Activated naive CD8-positive, alpha-beta T cell treated with anti-CD3 and anti-CD28 coated beads, Interleukin-2, amount 10 ng/mL, durations not matched to agents 7 days and 5 days (primary cell): ENCODE measurements at places on chromosomes 13 and 19.
A peak's percentile ranks its signal among the peaks of the same experiment; 100 is the strongest.

DNA sequence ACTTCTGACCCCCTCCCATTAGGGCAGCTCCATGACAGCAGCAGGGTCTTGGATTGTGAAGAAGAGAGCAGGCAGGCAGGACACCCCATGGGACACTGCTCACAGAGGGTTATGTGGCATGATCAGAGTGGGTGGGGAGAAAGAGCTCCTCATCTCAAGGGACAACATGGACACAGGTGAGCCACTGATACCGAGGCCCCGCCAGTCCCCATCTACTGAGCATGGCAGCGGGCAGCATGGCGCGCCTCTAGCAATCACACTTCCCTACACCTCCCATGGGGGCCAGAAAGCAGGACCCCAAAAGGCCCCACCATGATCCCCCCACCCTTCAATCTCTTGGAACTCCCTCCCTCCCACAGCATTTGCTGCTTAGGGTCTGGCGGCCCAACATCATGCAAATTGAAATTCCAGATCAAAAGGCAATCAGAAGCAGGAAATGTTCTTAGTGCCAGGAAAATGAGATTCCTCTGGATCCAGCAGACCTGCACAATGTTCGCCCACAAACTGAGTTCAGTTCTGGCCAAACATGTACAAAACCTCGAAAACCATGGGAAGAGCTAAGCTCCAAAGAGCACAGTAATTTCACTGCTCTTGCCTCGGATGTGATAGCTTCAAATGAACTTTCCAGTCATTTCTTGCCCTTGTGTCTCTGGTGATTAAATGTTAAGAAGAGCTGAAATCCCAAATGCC is 14.8 kb downstream of the DOCK9 start:
- DNase-seq: no peak

- no peak for DNase-seq
These were observed 240.4 kb downstream of the B3GLCT start for GRCh38 chr13:31440132-31440531.

GRCh38 chr19:53595510-53595867 is 36.3 kb upstream of the DPRX start:
- DNase-seq: no peak

DNA sequence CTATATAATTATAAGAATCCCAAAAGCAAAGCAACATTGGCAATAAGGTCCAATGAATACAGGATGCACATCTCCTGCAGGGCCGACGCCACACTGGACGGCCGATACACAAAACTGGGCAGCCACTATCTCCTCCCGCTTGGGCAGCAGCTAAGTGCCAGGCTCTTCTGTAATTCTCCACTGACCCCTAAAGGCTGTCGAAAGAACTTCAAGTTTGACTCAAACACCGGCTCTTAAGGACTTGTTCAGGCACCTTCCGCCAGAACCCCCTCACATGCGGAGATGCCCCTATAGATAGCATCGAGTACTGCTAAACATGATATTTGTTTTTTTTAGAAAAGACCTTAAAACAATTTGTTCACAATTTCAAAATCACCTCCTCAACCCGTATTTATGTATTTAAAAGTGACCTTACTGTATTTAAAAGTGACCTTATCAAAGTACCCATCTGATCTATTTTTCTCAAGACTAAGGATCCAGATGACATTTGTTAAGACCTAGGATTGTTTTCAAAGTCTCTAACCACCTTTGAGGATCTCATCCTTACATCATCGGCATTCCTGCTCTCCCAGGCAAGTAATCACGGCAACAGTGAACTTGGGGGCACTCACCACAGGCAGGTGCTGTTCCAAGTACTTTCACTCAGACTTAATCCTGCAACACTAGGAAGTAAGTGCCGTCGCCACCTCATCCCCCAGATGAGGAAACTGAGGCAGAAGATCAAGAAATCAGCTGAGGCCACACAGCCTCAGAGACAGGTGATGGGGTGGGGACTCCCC is 77.8 kb downstream of the TUBGCP3 start:
- no peak for DNase-seq

DNA sequence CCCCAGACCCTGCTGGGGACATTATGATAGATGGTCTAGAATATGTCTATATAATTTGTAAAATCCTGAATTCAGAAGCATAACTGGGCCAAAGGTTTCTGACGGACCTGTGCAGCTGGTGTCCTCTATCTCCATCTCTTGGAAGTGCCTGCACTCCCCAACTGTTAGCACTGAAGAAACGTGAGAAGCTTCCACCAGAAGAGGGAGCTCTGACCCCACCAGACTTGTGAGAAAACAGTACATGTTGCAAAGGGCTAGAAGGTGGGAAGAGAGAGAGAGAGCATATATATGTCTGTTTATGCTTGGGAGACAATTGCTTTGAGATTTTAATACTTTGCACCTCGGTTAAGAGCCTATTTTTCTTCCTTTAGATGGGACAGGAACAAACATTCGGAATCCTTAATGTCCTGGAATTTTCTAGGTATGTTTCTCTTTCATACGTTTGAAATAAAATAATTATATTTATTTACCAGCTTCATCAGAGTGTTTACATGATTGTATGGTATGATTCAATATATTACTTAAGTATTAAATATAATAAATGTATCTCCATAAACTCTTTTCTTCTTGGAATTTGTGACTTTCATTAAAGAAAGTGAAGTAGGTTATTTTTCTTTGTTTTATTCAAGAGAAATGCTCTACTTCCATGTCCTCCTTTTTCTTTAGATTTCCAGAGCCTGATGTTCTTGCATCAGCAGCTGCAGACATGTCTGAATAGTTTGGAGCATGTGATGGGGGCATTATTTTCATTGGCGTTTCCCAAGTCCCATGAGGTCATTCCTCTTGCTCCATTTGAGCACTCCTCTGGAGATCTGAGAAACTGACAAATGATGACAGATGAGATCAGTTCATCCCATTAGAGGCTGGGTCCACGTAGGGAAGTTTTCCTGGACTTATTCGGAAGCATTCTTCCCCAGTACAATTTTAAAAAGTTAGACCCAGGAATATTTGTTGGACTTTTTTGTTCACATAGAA is 202.9 kb downstream of the ATP8A2 start:
- peak; percentile 49 for DNase-seq

DNA sequence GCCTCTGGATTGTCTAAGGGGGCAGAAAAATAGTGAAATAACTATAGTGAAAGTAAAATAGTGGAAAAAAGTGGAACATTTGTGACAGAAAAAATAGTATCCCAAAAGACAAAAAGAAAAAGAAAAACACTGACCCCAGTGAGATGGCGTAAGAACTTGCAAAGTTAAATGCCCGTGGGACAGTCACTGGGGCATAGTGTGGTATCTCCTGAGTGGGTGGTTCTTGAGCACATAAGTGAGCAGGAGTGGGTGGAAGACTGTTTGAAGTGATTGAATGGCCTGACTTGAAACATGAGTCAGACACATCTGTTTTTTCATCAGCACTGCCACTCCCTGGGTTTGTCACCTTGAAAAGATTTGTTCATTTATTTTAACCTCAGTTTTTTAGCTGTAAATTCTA is 2.5 kb downstream of the ZNF430 start:
- DNase-seq: no peak

DNA sequence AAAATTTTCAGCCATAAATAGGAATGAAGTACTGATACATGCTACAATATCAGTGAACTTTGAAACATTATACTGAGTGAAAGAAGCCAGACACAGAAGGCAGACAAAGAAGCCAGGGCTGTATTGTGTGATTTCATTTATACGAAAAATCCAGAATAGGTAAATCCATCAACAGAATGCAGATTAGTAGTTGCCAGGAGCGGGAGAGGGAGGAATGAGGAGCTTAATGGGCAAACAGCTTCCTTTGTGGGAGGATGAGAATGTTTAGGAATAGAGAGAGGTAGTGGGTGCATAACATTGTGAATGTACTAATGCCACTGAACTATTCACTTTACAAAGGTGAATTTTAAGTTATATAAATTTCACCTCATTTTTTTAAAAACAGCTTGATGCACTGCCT is 103.3 kb upstream of the SERTM1 start:
- DNase-seq: no peak

DNA sequence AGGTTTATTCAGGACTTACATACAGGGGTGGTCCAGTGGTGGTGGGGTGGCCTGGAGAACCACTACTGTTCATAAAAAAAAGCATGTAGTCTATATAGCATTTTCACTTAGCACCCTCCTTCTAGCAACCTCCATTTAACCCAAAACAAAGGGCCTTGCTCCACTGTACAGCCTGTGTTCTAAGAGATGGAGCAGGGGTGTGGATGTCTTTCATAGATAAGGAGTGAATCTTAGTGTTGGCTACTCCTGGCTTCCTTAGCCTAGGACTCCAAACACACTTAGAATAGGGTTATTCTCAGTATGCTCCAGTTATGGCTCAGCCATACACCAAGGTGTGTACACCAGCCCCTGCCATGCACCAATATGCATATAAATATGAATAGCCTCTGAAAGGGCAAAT is 95.2 kb downstream of the ELF1 start:
- DNase-seq: no peak
